Fibroblast of the aortic adventitia (primary cell): ENCODE measurements at places on chromosomes 7 and 10.

- DNase-seq: no peak
These were observed 138.0 kb downstream of the SRPK2 start for GRCh38 chr7:105250706-105251105.

GRCh38 chr10:32142646-32143045 is 86.4 kb upstream of the KIF5B start:
- peak; percentile 45 for DNase-seq

DNA sequence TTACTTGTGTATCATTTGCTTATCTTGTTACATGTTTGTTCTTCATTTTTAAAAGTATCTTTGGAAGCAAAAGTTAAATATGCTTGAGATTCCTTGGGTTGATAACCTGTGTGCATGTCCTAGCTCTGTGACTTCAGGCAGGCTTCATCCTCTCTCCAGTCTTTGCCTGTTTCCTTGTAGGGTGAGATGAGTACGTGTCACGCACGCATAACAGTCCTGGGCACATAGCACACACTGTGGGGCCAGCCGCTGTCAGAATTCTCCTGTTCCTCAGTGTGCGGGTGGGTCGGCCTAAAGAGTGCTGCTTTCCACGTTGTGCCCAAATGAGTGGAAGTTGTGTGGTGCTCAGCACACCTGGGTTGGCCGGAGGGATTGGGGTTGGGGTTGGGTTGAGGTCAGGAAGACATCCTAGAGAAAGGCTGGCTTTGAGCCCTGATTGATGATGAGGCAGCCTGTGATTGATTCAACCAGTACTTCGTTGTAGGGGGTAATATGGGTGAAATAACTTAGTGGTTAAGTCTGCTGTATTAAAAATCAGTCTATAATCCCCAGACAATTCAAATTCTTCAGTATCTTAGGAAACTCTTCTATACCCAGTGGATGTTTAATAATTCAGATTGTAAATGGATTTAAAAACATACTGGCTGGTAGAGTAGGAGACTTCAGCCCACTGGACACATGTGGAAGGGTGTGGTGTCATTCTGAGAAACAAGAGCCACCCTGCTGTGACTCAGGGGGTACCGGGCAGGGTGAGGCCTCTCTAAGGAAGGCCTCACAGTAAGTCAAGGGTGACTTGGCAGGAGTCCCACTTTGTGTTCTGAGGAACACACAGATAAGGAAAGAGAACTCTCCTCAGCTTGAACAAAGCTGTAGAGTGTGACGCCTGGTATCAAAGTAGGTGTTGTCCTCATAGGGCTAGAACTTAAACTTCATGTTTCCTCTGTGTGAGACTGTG is 54.8 kb downstream of the DAGLB start:
- DNase-seq: peak; percentile 87

- peak; percentile 36 for DNase-seq
These were observed 7.1 kb upstream of the ANK3 start for GRCh38 chr10:60396766-60397165.

GRCh38 chr10:71868192-71868697 is 17.2 kb upstream of the PSAP start:
- DNase-seq: peak; percentile 68

DNA sequence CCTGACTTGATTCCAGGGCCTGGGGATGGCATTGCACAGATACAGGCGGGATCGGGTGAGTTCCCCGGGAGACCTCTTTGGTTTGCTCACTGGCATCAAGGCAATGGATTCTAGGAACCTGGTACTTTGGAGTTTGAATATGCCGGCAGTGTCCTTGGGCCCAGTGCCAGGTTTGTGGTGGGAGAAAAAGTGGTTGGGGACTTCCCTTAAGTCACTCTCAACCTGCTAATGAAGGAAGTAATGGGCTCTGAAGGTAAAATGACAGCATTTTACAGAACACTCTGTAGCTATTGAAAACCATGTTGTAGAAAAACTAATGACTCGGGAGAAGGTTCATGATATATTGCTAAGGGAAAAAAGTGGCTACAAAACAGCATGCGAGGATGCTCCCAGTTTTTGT is 129.9 kb downstream of the CFAP58 start:
- no peak for DNase-seq

GRCh38 chr7:136891850-136892249 is 23.4 kb downstream of the CHRM2 start:
- no peak for DNase-seq

DNA sequence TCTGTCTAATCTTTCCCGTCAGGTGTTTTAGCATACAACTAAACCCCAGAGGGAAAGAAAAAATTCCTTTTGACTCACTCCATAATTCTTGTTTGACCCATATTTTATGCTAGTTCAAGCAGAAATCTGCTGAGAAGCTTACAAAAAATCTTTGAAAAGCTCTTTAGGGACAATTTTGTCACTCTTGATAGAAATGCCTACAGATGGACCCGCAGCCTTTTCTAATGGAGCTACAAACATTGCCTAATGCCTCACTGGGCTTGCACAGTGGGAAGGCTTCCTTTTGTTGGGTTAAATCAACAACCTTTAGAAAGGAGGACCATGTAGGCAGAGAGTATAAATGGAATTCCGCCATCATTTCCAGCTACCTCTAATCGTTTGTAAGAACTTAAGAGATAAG is 344.5 kb downstream of the PCLO start:
- DNase-seq: no peak

DNA sequence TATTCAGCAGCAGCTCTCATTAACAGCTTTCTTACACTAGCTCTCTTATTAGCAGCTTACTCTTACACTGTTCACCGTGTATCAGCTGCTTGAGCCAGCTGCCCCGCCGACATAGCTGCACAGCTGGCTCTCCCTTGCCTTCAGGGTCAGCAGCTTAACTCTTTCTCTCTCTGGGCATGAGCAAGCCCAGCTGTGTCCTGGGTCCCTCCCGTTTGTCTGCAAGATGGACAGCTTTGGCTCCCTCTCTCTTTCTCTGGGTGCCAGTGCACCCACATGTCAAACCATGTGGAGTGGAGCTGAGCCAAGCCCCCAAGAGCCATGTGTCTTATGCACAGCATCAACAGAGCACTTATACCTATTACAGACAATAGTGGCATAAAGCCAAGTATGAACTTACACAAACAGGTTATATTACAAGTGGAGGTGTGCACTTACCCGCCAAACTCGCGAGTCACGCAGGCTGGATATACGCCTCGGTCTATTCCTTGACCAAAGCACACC is 35.7 kb upstream of the MTPAP start:
- DNase-seq: no peak

DNA sequence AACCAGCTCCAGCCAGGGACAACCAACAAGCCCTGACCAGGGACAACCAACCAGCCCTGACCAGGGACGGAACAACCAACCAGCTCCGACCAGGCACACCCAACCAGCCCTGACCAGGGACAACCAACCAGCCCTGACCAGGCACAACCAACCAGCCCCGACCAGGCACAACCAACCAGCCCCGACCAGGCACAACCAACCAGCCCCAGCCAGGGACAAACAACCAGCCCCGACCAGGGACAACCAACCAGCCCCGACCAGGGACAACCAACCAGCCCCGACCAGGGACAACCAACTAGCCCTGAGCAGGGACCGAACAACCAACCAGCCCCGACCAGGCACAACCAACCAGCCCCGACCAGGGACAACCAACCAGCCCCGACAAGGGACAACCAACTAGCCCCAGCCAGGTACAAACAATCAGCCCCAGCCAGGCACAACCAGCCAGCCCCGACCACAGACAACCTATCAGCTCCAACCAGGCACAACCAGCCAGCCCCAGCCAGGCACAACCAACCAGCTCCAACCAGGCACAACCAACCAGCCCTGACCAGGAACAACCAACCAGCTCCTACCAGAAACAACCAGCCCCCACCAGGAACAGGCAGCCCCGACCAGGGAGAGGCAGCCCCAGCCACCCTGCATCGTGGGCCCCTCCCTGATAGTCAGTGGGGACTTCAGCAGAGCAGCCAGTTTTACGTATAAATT is 56.4 kb downstream of the PROSER2 start:
- DNase-seq: no peak

DNA sequence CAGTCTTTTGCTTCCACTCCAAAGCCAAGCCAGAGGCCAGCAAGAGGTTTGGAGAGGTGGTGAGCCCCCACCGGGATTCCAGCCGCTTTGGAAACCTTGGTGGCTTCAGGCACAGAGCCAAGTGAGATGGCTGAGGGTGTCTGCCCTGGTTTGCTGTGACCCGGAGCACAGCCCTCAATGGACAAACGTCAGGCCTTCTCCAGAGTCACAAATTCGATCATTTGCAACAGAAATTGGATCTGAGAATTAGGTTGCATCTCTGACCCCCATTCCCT is 885 bp upstream of the NKX1-2 start:
- DNase-seq: no peak

GRCh38 chr10:102492344-102492939 is 10.1 kb downstream of the ACTR1A start:
- DNase-seq: no peak

DNA sequence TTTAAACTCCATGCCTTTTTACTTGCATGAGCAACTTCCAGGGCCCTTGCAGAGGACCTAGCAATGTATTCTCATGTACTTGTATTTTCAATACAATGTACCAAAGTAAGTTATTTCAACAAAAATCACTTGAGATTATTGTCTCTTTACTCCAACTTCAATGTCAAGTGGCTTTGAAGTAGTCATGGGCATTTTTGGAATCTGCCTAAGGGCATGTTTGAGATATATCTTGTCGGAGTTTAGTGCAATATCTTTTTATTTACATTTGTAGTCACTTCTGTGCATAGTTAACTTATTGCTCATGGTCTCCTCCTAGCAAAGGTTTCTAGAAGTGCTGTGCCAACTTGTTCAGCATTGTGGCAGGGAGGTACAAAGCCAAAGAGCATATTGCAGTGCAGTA is 508.7 kb upstream of the SEMA3D start:
- DNase-seq: peak; percentile 27

DNA sequence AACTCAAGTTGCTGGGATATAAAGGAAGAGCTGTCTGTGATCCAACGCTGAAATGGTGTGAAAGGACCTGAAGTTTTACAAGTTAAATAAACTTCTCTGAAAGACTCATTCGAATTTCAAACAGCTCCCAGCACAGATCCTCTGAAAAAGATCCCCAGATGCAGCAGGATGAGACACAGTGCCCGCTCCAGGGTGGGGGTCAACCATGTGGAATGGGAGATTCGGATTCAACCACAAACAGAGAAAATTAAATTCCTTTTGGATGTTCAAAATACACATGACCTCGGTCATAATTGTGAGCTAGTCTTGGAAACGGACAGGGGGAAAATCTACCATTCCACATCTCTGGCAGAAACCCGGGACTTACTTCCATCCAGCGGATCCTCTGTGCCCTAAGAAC is 119.6 kb downstream of the PRKAG2 start:
- peak; percentile 36 for DNase-seq

- DNase-seq: no peak
These were observed 41.8 kb upstream of the TMEM273 start for GRCh38 chr10:49230004-49230403.

DNA sequence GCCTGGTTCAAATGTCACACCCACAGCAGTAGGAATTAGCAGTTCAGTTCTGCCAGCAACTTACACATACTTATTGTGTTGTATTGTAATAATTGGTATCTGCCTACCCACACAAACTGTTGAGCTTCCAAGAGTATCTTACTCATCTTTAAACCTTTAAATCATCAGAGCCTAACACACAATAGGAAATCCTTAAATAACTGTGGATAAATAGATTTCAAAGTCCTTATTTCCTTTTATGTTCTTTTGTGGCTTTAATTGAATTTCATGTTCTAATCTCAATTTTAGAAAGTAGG is 3.9 kb downstream of the CASD1 start:
- DNase-seq: peak; percentile 30

GRCh38 chr7:40621592-40621998 is 486.8 kb downstream of the SUGCT start:
- DNase-seq: peak; percentile 5

DNA sequence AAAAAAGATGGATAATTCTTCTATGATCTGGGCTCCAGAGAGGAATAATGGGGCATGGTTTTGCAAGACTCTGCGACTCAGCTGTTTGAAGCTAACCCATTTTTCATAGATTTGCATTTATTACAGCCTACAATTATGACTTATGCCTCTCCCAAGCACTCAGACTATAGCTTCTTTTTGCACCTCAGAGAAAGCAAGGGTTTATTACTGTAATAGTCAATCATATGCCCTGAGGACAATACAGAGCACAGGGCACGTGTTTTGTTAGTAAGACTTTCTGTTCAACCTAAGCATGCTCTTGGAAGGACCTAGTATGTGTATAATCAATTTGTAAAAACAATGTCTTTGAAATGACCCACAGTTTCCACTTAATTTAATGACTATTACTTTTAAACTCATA is 221.2 kb downstream of the PARD3 start:
- DNase-seq: no peak

DNA sequence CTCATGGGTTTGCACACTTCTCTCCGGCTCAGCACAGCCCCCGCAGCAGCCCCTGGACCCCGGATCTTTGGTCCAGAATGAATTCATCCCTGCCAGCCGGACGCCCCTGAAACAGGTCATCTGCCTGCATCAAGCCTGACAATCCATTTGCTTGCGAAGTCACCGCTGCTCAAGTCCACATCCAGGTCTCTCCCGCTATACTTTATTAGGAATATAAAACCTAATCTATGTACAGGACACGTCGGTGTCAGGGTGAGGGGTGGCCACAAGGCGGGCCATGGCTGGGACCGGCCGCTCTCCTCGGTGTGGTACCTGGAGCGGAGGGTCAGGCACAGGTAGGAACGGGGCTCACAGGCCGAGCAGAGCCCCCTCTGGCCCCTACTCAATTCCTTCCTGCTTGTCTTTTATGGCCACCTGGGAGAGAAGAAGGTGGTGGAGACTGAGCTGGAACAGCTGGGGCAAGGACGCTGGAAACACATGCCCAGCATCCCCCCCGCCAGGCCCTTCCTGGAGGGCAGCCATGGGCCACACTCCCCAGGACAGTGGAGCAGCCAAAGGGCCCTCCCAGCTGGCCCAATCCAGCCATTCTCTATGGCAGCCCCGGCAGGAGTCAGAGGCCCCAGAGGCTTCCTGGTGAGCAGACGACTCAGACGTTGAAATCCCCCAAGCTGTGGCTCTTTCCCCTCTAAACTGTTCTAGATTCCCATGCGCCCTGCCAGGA is 5.3 kb downstream of the POLR2J start:
- DNase-seq: no peak

GRCh38 chr7:22375359-22376048 is 18.6 kb upstream of the RAPGEF5 start:
- peak; percentile 65 for DNase-seq

DNA sequence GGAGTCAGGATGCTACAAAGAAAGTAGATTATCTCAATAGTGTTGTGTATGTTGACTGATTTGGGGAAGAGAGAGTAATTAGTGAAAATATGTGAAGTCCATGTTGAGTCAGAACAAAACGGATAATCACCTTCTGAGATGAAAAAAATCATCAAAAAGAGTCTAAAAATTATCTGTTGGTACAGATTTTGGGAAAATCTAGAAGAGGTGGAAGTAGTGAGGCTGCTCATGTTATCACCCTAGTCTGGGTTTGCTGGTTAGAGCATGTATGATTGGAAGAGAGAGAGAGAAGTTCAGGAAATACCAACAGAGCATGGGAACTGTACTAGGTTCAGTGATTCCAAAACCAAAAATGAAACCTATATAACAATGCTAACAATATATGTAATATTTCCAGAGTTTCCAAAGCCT is 12.3 kb downstream of the RPA3 start:
- no peak for DNase-seq

- no peak for DNase-seq
These were observed 45.5 kb downstream of the NRAP start for GRCh38 chr10:113618338-113618737.
